ENCODE measurements at places on chromosomes 2 and 18.

DNA sequence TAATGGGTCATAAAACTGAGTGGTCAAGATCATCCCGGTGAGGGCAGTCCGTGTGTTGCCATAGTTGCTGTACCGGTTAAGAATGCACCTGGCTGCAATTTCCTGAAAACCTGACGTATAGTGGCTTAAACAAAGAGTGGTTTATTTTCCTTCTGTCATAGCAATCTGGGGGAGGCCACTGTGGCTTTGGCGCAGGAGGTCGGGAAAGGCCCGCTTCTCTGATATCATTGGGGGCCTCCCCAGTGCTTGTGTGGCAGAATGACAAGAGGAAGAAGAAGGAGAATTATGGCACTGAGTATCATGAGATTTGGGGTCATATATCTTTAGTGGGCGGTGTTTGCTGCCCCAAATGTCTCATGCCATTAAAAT lies 4.4 kb downstream of the C2orf92 start:
- DNase-seq: no peak

GRCh38 chr2:171317492-171318125 lies 116.2 kb downstream of the METTL8 start:
- DNase-seq: no peak

DNA sequence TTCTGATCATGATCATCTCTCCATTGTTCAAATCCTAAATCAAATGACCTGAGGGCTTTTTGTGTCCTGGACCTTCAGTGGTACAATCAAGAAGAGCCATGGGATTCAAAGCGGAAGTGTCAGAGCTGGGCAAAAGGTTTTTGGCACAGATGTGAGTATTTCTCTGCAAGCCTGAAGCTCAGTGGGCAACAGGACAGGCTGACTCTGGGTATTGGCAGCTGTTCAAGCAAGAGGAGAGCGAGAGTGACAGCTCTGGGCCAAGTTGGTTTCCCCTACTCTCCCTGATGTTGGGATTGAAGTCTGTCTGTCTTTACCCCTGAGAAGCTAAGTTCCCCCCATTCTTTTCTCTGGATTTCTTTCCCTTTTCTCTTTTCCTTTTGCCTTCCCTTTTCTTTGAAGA lies 33.3 kb downstream of the DSEL start:
- no peak for DNase-seq

DNA sequence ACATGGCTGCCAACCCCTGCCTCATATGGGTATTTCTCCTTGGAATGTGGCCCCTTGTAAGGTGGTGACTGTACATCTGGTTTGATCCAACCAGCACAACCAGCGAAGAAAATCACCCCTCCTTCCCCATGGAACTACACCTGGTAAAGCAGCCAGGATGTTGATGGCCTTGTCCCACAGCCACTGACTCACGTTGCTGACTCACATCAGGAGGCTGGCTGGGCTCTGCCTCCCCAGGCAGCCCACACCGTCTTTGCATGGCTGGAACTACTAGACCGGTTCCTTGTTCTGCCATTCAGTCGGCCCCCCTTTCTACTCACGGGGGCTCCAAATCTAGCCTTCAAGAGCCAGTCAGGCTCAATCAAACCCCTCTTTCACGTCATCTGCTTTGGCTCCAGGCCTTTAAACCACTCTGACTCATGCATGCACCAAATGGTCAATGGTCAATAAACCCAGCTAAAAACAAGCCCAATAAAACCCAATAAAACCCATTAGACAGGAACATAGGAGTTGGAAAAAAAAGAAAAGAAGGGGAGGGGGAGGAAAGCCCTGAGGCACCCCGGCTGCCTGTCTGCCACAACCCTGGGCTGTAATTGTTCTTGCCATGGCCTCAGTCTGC lies 114.8 kb downstream of the PLB1 start:
- no peak for DNase-seq

GRCh38 chr2:84548303-84548702 lies 32.0 kb downstream of the DNAH6 start:
- no peak for DNase-seq

DNA sequence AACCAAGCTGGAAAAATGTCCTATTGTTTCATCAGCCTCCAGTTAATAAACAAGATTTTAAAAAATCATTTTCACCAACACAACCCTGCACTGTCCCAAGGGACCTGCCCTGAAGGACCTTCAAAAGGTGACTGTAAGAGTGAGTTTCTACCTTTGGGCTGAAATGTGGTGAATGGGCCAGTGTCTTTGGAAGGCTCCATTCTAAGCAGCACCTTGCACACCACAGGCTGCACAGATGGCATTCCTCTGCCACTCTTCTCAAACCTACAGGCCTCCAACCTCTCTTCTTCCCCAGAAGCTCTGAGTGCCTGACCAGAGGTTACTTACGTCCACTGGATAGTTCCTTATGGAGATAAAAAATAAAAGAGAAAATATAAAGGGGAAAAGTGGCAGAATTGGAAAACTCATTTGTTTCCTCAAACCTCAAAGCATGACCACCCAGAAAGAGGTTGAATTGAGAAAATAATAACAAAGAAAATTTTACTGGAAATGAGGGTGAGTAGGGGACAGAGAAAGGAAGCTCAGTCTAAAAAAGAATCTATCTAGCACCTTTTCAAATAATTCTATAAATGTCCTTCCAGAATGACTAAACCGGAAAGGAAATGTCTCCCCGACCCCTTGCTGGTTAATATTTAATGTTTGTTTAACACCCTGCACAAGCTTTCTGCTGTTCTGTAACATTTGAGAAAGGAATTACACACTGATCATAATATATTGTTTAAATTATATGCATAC lies 175.7 kb downstream of the METTL4 start:
- no peak for DNase-seq

GRCh38 chr2:166256896-166257295 lies 118.8 kb downstream of the SCN9A start:
- DNase-seq: no peak

- no peak for DNase-seq
These were observed 1.4 kb downstream of the NOL4 start for GRCh38 chr18:34223164-34223892.

DNA sequence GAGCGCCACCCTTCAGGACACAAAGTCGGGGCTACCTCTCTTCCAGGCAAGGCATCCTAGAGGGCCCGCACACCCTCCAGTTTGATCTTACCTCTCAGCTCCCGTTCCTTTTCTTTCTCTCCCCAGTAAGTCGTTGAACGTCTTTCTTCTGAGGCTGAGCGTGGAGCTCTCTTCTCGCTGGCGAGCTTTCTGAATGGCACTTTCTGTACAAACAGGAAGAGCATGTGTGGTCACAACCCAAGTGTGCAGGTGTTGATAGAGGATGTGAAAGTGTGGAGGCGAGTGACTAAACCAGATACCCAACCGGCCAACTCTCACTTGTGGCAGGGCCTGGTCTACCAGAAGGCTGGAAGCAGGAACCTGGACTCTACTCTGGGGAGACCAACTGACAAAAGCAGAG lies at the start of gene AFF3:
Gene AFF3, minus strand, starts transcription at position 198 of the 400 bp plus-strand sequence. CDS start 38,136 bp downstream, outside the sequence.
- DNase-seq: peak; percentile 17

GRCh38 chr2:6770006-6770405 lies 95.7 kb downstream of the CMPK2 start:
- DNase-seq: no peak

GRCh38 chr18:58144671-58145285 lies 100.8 kb downstream of the NEDD4L start:
- DNase-seq: no peak

DNA sequence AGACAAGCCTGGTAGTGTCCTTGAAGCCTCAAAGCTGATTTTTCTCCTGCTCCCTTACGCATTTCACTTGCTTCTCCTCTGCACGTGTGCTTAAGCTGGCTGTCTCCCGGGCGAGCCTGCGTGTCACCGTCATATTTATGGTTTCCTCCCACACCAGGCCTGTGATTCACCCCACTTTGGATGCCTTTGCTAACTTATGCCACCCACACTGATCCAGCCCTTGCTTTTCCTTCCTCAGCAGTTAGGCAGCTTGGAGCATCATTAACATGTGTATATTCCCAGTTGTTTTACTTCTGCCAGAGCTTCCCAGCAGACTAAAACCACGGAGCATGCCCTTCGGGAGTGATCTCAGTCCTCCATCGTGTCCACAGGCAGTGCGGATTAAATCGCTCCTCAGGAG lies 2.2 kb downstream of the ST3GAL5 start:
- DNase-seq: no peak

- DNase-seq: no peak
These were observed 18.8 kb downstream of the ARHGAP15 start for GRCh38 chr2:143148011-143148410.

- no peak for DNase-seq
These were observed 170.0 kb downstream of the LTBP1 start for GRCh38 chr2:33116799-33117198.

- DNase-seq: no peak
These were observed 12.9 kb downstream of the PLEKHM3 start for GRCh38 chr2:208012449-208012848.

GRCh38 chr2:203347375-203347774 lies 19.2 kb downstream of the ABI2 start:
- DNase-seq: no peak

DNA sequence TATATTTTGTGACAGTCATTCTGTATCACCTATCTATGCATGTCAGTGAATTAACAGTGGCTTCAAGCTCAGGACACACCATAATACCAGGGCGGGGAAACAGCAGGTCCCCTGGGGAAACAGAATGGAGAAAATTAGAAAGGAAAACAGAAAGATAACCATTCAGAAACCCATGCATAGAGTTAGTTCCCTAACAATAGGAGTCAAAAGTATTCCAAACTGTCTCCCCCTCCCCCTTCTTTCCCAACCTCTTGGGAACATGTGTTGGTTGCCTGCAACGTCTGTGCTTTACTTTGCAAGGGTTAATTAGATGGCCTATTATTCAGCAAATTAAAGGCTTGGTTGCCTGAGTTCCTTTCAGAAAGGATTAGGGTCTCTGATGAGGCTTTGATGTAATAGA lies 176.4 kb downstream of the MYO3B start:
- DNase-seq: no peak

- DNase-seq: no peak
These were observed 3.7 kb upstream of the MTCL1 start for GRCh38 chr18:8701546-8702118.

DNA sequence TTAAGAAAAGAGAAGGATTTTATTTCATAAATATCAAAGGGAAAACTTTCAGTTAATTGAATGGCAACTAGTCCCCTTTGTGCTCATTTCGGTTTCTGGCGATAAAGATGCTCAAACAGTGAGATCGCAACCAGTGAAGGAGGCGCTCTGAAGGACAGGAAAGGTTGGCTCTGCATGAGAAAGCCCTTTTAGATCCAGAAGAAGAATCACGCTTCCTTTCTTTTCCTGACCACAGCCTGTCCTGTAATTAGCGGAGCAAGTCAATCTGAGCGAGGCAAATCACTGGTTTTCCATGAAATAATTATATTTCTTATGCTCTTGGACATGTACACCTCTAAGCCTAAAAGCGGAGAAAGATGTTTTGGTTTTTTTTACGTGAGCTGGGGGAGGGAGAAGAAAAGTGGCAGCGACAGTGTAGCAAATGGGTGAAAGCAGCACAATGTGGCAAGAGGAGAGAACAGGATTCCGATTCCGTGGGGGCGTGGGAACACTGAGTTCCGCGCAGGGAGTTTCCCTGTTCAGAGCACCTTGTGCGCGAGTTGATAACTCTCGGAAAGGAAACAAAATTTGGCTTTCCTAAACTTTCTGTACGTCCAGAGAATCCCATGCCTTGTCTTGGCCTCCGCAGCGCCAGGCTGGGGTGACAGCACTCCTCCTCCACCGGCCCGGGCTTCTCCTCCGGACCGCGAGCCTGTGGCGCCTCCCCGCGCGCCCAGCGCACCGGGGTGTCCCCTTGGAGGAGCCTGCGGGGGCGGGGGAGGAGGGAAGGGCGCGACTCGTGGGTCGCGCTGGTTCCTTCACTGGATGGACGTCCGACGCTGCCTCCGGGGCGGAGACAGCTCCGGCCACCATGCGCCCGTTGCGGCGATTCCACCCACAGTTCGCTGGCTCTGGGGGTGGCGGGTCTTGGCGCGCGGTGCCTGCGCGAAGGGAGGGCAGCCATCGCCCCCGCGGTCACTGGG lies 620 bp upstream of the SLC9A2 start:
- no peak for DNase-seq

- DNase-seq: no peak
These were observed 144.1 kb downstream of the NYAP2 start for GRCh38 chr2:225543626-225544025.

DNA sequence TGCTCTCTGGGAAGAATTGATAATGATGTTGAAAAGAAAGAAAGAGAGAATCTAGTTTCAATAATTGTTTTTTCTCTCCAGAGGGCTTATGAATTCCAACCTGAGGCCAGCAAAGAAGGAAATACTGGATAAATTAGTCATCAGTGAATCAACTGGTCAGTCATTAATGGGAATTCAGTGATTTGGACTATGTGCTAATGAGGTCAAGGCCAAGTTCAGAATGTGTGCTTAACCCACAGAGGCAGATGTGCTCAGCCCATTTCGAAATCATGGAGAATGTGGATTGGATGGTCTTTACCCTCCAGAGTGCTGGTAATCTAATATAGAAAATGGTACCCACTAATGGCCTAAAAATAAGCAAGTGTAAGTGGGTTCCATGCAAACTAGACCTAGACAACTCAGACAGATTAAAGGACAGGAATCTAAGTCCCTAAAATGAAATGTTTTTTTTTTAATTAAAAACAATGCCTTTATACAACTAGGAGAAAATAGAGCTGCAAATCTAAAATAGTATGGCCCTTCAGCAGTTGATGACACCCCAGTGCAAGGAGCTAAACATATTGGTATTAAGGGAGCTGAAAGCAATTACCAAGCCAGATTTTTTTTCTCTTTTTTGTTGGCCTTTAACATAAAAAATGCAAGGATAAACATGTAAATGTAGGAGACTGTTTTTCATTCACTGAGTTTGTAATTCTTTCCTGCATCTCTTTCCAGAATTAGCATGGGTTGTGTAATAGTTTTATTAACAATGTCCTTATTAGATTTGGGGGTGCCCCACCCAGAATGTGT lies 296.9 kb downstream of the SATB2 start:
- DNase-seq: no peak

DNA sequence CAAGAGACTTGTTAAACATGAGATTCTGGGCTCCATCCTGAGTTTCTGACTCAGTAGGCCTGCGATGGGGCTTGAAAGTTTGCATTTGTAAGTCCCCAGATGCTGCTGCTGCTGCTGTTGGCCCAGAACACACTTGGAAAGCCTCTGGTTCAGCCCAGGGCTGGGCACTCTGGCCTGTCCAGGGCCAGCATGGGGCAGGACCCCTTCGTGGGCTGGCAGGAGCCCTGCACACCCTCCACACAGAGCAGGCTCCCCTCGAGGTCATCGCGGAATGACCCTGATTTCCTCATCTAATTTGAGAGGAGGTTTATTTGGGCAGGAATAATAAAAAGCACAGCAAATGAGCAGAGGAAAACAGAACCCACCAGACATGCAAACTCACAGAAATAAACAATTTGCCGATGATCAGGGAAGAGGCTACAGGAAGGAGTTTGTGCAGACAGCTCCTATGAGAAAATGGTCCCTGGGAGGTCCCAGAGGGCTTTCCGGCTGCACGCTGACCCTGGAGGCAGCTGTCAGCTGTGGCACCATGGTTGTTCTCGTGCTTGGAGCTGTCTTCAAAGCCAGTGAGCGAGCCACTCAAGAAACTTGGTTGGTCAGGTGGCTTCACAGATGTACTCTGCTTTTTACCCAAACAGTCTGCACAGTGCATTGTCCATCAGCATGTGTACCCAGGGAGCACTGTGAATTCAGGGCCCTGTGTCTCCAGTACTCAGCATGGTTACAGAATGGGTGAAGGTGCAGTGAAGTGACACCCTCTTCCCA lies 119.3 kb downstream of the GLI2 start:
- no peak for DNase-seq

All from T-helper 2 cell (primary cell).